ENCODE measurements at places on chromosomes 4 and X. TPM values are rescaled to one million over a fixed set of nuclear protein-coding genes. Genes with fewer than 3 reads are reported as not detected.

- DNase-seq: no peak
These were observed 7.5 kb downstream of the NUDT6 start for GRCh38 chr4:122914938-122915337.

DNA sequence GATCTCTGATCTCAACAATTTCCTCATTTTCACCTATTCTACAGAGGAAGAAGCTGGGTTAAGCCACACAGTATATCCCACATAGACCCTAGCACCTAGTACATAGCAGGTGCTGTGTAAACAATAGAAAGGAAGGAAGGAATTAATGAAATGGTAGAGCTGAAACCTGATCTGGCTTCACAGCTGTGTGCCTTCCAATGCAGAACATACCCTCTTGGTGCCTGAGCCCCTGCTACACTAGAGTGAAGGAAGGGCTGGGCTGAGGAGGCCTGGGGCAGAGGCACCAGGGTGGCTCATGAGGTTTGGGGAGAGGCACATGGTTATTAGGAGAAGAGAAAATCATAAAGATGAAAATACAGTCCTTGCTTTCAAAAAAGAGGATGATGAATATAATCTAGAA is 21.3 kb downstream of the LRRC66 start:
- no peak for DNase-seq

GRCh38 chr4:73220815-73221214 is 37.8 kb downstream of the ANKRD17 start:
- no peak for DNase-seq

DNA sequence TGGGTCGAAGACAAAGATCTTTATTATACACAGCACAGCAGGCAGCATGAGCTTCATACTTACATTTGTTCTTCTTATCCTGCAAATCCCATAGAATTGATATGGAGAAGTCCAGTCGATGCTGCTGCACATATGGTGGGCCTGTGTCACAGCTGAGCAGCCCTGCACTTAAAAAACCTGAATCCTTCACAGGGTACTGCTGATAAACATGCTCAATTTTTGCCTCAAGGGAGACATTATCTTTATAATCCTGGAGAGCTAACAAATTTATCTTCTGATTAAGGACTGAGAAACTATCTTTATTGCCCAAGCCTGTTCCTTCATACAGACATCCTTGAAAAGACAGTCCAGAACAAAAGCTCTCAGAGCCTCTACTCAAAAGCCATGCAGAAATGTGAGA is 434.4 kb upstream of the FAM47C start:
- no peak for DNase-seq

The CXXC4 gene
- 0.76 TPM for total RNA-seq

DNA sequence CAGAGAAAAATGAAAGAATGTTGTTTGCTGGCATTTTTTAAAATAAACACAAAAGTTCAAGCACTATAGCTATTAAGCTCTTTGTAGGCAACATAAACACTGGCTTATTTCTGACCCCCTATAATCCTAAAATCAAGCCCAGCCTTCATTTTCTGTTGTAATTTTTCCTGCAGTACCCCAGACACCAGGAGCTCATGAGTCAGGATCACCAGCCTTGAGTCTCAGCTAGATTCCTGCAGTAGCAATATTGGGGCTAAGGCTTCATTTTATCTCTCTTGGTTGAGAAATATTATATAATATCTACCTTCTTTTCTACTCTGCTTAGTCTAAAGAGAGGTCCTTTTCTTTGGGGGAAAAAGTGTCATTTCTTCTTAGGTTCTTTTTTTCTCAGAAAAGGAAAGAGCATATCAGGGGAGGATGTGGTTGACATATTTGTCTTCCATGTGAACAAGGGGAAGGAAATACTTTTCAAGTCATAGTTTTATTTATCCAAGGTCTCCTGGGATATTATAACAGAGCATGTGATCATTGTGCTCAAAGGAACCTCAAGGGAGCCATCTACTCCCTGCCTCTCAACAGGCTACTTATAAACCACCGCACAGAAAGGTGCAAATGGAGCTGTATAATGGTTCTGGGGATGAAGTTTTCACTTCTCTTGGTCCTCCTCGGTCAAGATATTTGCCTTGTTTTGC is 678.3 kb upstream of the NR3C2 start:
- DNase-seq: no peak

Data from suprapubic skin (tissue), 4 donors.